Cerebellum (tissue), 4 donors: ENCODE measurements at places on chromosomes 7 and 10. TPM values are rescaled to one million over a fixed set of nuclear protein-coding genes. Genes with fewer than 3 reads are reported as not detected.

GRCh38 chr7:151399305-151399601 is 10.6 kb downstream of the WDR86 start:
- DNase-seq = no peak

Gene SLC25A40
- 30.3 TPM for total RNA-seq

Gene PTPRZ1
- 180 TPM for total RNA-seq

- DNase-seq = no peak
Observed at GRCh38 chr7:23230641-23231101, 15.9 kb upstream of the GPNMB start.

Gene DKK1
- 2.0 TPM for total RNA-seq

Gene ACTR3C
- 8.3 TPM for total RNA-seq

Gene TRPV5
- 0.36 TPM for total RNA-seq

Gene RET
- total RNA-seq = 4.4 TPM

DNA sequence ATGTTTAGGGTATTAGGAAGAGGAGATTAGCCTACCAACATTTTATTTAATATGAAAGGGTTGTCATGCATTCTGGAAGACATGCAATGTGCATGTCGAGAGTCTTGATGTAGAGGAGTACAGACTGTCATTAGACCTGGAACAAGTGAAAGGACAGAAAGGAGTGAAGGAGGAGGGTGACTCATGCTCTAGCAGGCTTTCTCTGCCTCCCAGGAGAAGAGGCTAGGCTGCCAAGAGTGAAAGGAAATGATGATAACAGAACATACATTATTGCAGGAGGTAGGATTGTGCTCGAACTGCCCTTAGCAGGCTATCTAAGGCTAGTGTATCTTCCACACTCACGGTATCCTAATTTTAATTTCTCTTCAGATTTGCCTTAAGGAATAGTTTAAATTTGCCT is 228.8 kb downstream of the EXOC4 start:
- peak; percentile 47 for DNase-seq

Gene SPOCK2
- total RNA-seq = 118 TPM

GRCh38 chr10:43342279-43343125 is 28.9 kb upstream of the FXYD4 start:
- no peak for DNase-seq

DNA sequence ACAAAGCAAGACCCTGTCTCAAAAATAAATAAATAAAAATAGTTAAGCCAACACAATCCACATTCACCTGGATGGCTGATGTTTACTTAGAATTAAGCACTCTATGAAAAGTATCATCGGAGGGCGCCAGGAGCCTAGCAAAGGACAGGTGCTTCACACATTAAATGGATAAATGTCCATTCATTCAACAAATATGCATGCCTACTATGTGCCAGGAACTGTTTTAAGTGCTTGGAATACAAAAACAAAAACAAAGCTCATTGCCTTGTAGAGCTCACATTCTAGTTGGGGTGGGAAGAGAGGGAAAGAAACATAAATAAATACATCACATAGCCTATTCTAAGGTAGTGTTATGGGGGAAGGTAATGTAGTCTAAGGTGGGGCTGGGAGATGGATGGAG is 4.1 kb downstream of the BAIAP2L1 start:
- no peak for DNase-seq

DNA sequence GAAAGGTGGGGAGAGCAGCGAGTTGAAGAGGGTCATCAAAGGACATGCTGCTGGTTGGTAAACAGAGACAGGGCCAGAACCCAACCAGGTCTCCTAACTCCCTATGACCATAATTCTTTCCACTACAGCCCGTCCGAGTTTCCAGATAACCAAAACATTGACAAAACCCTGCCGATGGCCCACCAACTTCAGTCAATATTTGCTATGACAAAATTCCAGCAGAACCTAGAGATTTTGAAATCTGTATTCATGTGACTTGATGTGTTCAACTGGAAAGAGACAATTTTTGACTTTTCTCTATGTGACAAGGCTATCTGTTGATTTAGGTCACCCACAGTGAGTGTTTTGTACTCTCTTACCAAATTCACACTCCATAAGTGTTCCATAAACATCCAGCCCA is 86.7 kb downstream of the NHLRC2 start:
- DNase-seq = no peak

Gene CYP2C18
- total RNA-seq = not detected

DNA sequence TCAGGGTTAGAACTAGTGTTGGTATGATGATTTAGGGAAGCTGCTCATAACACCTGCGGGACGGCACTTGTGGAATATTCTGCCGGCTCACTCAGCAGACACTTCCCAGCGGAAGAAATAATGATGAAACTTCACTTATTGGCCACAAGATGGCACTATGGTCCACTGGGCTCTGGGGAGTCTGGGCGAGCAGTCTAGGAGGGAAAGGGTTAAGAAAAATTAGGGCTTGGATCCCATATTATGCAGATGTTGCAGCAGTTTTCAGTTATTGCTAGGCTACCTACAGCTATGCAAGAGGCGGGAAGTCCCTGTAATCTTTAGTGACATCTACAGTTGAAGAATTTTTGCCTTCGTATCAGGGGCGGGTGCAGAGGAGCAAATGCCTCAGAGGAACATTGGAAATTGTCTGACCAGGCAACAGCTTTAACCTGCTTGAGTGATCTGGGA is 238.7 kb upstream of the PRSS58 start:
- DNase-seq = no peak

DNA sequence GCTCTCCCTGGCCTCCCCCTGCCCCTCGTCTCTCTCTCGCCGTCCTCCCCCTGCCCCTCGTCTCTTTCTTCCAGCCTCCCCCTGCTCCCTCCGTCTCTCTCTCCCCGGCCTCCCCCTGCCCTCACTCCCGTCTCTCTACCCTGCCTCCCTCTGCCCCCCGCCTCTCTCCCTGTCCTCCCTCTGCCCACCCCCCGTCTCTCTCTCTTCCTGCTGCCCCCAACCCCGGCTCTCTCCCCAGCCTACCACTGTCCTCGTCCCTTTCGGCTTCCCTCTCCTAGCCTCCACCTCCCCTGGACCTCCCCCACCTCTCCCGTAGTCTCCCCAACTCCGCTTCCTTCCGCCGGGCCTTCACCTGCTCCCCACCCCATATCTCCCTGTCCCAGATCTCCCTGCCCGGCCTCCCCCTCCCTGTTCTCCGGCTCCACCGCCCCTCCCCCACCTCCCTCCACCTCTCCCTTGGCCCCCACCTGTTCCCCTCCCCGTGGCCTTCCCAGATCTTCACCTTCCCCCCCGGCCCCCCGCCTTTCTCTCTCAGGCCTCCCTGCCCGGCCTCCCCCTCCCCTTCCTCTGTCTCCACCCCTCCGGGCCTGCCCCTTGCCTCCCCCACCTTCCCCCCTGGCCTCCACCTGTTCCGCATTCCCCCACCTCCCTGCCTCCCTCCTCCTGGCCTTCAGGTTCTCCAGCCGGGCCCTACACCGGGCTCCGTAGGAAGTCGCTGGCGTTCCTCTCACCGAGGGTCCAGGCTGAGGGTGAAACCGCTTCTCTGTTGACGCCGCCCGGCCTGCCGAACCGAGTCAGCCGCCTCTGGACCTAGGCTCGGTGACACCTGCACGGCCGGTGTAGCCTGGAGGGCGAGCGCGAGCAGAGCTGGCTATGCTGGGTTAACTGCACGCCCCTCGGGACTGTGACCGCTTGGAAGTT is 1.2 kb downstream of the GET4 start:
- DNase-seq = no peak

Gene CPED1
- total RNA-seq = 6.0 TPM

DNA sequence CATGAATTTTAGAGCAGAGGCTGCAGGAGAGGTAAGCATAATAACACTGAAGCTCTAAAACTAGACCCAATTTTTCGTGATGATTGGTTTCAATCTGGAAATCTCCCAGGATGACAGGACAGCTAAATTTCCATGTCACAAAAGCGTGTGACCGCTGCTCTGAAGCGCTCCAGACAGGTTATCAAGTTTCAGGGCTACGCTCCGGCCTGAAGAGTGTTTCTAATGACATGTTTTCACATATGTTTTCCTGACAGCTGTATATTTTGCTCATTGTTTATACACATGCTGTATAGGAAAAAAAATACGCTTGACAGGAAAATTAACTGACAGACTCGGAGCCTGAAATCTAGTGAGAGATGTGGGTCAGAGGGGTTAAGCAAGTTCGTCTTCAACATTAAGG is 219.8 kb upstream of the BMPER start:
- no peak for DNase-seq
